ENCODE measurements at places on chromosomes 6 and 20.

DNA sequence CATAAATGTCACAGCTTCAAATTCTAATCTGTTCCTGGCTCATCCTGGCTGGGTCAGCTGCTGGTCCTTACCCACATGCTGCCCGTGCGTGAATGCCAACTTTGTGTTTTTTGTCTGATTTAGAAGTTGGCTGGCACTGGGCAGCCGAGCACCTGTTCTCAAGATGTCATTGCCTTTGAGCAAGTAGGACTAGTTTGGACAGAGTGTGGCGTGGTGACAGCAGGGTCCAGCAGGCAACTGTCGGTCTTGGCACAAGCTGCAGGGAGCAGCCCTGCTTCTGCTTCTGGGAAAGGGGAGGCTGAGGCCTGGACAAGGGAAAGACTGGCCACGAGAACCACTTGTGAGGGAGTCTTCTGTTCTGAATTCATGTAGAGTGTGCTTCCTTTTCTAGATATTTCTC, 26.4 kb upstream of the ADRM1 start:
- peak; percentile 23 for DNase-seq

- DNase-seq = no peak
These were observed 44.3 kb downstream of the TENT5A start for GRCh38 chr6:81708113-81708699.

- DNase-seq = no peak
These were observed 19.2 kb upstream of the FAM83C start for GRCh38 chr20:35311409-35311808.

- no peak for DNase-seq
These were observed 9.4 kb upstream of the NCOA7 start for GRCh38 chr6:125781314-125781868.

GRCh38 chr6:24581084-24581669, 64.8 kb downstream of the KIAA0319 start:
- DNase-seq = peak; percentile 8

DNA sequence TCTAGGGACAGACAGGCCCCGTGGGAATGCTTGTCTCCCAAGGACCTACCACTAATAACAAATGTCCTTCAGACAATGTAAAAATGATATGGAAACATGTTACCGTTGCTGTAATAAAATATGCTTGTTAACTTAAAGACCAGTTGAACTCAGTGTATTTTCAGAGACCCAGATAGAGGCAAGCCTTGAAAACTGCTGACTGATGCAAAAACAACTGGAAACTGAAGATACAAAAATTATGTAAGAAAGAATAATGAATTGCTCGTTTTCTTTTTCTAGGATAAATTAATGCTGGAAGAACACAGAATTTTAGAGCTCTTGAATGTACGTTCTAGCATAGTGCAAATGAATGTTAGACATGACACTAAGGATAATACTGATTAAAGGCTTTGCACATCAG, 311.5 kb upstream of the MAN1A1 start:
- no peak for DNase-seq

DNA sequence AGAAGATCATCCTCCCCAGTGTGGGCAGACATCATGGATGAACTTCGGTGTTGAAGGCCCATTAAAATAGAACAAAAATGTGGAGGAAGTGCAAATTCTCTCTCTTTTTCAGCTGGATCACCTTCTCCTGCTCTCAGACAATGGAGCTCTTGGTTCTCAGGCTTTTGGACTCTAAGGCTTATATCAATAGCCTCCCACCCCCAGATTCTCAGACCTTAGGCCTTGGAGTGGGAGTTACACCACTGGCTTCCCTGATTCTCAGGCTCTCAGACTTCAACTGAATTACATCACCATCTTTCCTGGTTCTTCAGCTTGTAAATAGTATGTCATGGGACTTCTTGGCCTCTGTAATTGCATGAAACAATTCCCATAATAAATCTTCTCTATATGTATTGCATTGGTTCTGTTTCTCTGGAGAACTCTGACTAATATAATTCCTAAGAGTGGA, 36.6 kb downstream of the NSFL1C start:
- DNase-seq = no peak

Data from substantia nigra (tissue), 51 donors.